MCF 10A (cell line): ENCODE measurements at places on chromosomes 5 and 9. TPM values are rescaled to one million over a fixed set of nuclear protein-coding genes. Genes with fewer than 3 reads are reported as not detected.

Gene GABRA1
- not detected in 2 replicates for total RNA-seq

Gene APBA1
- total RNA-seq, result 0.07 TPM in 2 replicates

Gene PALM2AKAP2
- 5.3 and 9.1 TPM in 2 replicates for total RNA-seq

Gene MAMDC2
- not detected in 2 replicates for total RNA-seq

Gene GLIPR2
- 0.96 and 3.1 TPM in 2 replicates for total RNA-seq

Gene BHMT2
- total RNA-seq, result not detected in 2 replicates
